ENCODE measurements at places on chromosomes 1 and 21.
A peak's percentile ranks its signal among the peaks of the same experiment; 100 is the strongest.

DNA sequence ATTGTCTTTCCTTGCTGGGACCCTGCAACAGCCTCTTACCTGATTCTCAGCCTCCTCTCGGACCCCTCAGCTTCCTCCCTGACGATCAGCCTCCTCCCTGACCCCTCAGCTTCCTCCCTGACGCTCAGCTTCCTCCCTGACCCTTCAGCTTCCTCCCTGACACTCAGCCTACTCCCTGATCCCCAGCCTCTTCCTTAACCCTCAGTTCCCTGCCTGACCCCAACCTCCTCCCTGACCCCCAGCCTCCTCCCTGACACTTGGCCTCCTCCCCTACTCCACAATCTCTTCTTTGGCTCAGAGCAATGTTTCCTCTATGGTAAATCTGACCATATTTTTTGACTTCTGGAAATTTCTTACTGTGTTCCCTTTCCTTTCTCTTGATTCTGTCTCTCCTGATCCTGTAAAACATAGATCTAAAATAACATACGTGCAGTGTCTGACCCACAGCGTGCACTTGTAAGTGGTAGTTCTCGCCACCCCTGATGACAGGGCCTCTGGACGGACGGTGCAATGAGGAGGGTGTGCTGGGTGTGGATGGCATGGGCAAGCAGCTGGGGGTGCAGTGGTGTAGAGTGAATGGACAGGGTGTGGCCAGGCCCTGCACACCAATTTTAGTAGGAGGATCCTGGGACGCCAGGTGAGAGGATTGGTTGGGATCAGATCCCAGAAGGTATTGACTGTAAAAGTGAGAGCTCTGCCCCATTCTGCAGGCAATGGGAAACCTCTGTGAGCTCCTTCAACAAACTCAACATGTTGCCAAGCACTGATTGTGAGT lies 264.1 kb downstream of the FOXD2 start:
- DNase-seq = no peak

DNA sequence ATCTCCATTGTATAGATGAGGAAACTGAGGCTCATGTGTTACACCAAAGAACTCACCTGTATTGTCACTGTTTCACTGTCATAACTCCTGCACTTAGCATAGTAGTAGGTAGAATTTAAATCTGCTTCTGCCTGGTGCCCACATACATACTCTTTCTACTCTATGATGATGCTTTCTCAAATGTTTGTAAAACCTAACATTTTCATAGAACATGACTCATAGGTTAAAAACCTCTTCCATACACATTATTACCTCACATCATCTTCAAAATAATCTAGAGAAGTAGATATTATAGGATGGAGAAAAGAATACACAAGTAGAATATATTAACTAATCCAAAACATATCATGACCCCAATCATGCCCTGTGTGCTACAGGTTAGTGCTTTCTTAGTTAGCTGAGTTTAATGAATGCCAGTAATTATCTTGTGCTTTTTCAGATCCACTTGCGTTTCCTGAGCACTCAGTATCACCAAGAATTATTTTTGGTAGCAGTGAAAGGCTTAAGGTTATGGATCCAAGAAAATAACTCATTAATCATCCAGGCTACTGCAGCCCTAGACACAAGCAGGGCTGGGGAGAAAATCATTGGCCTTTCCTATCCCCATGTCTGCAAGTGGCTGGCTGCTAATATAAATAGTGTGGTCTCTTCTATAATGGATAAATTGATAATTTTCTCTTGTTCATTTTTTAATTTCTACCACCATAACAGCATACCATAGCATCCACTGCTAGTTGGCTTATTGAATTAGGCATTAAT lies 156.9 kb downstream of the LRRC40 start:
- DNase-seq = no peak

- DNase-seq = no peak
These were observed 41.0 kb downstream of the KCNN3 start for GRCh38 chr1:154829062-154829461.

DNA sequence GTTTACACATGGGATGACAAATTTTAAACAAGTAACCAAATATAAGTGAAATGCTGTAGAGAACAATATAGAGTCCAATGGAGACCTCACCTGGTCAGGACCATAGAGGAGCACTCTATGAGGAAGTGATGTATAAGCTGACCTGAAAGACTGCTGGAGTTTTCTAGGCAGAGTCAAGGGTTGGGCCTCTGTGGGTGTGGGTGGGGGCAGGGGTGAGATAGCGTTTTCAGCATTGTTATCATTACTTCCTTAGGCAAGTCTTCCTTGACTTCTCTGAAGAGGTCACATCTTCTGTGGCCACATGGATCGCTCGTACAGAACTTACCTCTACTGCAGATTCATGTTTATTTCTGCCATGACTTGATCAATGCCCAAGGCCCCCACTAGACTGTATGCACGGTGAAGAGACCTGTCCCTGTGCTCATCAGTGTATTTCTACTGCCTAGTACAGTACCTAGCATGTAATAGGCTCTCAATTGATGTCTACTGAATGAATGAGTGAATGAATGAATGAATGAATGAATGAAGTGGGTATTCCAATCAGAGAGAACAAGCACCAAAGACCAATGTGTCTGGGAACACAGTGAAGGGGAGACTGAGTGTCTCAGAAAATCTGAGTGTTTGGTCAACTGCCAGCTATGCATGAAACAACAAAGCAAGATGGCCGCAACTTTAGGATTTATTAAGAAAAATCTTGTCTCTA lies 116.5 kb downstream of the RNF220 start:
- no peak for DNase-seq

DNA sequence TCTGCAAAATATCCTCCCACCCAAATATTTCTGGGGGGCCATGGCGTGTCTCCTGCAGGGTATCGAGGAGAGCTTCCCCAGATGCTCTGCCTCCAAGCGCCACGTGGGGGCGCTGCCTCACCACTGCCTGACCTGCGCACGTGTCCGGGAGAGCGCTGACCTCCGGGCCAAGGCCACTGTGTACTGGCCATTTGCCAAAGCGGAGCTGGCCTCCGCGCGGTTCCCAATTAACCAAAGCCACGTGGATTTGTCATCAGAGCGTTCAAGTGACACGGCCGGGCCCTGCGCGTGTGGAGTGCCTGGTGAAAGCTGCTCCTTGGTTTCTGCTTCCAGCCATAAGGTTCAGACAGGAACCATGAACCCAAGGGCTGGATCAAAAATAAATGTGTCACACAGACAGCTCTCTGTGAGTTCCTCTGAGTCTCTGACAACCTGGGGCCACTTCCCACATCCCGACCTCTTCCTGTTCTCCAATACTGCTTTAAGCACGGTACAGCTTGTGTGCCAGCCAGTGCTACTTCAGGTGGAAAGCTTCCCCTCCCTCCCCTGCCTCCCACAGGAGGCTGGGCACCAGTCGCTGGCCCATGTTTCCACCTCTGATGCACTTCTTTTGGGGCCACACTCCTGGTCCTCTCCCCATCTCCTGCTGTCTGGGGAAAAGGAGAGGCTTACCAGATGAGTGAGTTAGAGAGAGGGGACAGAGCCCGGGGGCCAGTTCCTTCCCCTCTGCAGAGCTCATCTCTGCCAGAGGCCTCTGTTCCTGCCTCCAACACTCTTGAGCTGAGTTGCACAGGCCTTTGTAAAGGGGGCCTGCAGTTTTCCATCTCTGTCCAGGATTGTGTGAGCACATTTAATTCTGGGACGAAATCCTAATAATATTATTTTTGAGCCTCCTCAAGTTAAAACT lies 26.1 kb downstream of the ZP4 start:
- DNase-seq = peak; percentile 57

GRCh38 chr1:155379180-155379579 lies 58.5 kb downstream of the RUSC1 start:
- DNase-seq = no peak

GRCh38 chr1:23111600-23112535 lies 56.8 kb downstream of the LUZP1 start:
- DNase-seq = no peak

DNA sequence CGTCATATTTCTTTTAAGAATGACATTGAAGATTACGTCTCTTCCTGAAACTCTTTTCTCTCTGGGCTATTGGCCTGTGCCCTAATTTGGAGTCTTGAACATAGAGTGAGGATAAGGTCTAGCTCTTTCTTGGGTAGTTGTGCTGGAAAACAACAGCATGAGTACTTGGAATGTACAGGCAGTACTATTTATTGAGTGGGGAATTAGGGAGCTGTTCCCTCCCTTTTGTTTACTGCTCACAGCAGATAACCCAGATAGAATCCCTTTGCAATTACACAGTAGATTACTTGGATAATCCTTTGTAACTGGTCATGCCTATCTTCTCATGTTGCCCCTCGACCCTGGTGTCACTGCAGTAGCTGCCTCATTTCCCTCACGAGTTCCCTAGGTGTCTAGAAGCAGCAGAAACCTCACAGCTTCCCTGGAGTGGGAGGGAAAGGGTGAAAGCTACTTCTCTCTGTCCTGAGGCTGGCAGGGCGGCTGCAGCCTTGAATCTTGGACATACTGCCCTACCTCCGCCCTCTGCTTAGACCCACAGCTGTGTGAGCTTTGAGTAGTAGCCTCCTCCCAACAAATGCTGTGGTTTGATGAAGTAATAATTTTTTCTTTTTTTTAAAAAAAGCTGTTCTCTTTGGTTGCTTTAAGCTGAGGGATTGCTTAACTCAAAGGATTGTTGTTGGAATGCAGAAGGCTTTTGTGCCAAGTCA lies 70.6 kb downstream of the FGGY start:
- peak; percentile 16 for DNase-seq

DNA sequence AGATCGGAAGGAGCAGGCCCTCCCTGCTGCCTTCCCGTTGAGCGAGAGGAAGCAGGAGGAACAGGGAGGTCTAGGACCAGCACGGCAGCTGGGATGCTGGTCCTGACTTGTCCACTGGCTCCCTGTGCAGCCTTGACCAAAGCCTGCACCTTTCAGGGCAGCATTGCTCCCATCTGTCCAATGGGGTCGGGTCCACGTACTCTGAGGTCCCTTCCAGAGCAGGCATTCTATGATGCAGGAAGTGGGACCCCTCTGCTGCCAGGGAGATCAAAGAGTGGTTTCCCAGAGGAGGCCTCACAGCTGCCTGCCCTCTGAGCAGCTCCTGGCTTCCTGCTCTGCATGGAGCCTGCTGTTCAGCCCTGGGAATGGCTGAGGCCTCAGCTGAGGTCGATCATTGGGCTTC lies 21.7 kb upstream of the ZNF362 start:
- DNase-seq = no peak

GRCh38 chr1:244628789-244629188 lies 24.1 kb upstream of the DESI2 start:
- no peak for DNase-seq

DNA sequence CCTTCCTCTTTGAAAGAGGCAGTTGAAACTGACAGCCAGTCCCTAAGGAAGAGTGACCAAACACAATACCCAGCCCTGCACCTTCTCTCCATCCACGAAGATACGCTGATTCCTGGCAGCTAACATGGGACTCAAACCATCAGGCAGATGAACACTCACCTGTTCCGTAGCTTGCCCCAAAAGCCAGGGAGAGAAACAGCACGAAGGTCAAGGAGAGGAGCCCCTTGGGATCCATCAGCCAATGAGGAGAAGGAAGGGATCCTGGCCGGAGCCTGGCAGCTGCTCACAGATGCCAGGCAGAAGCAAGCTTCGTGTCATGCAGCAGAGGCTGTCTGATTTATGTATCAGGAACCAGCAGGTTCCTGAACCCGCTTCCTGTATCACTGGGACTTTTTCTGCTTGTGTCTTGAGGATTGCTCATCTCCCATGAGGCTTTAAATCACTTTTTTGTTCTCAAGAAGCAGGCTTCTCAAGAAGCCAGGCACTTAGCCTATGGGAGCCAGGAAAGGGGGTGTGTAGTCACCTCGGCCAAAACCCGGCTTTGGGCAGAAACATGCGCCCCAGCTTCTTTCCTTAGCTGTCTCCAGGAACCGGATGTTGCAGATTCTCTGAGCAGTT lies at the start of gene SLAMF1:
SLAMF1 (minus strand) TSS at position 334 of the 618 bp plus-strand sequence; CDS start at position 235, 99 bp downstream.
- DNase-seq = peak; percentile 92

- peak; percentile 100 for DNase-seq
These were observed 7.2 kb downstream of the TUFT1 start for GRCh38 chr1:151547119-151547899.

DNA sequence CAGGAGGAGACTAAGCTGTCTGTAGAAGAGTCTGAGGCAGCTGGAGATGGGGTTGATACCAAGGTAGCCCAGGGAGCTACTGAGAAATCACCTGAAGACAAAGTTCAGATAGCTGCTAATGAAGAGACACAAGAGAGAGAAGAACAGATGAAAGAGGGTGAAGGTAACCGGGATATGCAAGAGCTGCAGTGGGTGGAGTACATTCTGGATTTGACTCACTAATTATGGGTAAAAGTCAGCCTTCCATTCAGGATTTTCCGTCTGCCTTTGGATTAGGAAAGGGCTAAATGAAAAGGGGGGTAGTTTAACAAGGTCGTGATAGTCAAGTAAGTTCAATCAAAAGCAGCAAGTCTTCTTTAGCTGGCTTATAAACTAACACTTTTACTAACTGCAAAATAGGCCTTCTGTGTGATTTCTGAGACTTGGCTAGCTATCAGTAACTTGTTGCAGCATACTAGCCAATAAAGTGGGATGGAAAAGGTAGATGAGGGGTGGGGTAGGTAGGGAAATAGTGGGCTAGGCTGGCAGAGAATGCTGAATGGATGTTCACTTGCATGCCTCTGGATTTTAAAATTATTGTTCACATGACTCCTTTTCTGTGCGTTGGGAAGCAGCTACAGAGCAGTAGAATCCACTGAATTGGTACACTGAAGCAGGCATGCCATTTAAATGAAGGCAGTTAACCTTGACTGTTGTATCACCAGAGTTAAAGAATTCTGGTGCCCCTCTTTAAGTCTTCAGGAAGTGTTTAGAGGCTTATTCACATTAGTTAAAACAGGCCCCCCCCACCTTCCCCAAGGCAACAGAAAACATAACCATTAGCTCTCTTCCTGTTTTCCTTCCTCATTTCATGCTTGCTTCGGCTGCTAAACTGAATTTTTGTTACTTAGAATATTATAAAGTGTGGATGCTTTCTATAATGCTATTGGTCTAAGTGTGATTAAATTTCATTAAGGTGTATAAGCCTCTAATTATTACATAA lies 15.4 kb downstream of the CCDC17 start:
- no peak for DNase-seq

- DNase-seq = no peak
These were observed 50.3 kb downstream of the CASQ2 start for GRCh38 chr1:115718011-115718754.

DNA sequence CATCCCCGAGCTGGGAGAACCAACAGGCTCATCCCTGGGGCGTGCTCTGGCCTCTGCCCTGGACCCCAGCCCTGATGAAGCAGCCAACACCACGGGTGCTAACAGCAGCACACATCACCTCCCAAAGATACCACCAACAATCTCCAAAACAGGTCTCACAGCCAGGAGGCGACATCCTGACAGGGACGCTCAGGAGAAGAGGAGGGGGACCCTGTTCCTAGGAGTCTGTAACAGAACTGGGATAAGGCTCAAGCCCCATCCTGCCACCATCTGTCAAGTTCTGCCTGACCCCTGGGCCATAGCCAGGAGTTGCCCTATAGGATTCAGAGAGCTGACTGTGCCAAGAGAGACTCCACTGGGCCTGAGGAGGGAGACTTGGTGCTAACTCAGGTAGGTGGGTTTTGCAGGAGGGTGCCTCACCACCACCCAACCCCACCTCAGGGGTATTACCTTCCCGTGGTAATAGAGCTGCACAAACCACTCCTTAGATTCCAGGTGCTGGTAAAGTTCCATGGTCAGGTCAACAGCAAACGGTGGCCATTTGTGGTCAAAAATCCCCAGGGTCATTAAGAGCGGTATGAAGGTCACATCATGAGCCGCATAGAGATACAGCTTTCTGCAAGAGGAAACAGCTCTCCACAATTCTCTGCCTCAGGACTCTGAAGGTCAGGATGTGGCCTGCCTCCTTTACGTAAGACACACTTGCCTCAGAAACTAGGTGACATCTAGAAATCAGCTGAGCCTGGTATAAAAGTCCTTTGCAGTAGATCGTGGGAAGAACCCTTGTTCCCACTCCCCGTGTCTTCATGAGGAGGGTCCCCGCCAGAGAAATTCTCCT lies 22.3 kb downstream of the ACP6 start:
- no peak for DNase-seq
